Activated CD4-positive, alpha-beta T cell treated with anti-CD3 and anti-CD28 coated beads, Interleukin-2, amount 50 U/mL, for 1 hour (primary cell): ENCODE measurements at places on chromosomes 6 and 20.

DNA sequence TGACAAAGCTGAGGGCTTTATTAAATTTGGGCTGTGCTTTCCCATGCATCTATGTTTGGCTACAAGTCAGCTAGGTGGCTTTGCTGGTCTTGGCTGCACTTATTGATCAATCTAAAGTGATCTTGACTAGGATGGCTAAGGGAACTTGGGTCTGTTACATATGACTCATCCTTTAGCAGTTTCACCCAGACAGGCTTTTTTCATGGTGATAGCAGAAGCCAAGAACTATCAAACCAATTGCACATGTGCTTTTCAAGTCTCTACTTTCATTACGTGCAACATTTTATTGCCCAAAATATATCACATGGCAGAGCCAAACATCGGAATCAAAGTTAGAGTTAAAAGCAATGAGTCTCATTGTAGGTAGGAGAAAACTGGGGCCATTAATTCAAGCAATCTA, 626.3 kb downstream of the TENT5A start:
- DNase-seq = no peak

DNA sequence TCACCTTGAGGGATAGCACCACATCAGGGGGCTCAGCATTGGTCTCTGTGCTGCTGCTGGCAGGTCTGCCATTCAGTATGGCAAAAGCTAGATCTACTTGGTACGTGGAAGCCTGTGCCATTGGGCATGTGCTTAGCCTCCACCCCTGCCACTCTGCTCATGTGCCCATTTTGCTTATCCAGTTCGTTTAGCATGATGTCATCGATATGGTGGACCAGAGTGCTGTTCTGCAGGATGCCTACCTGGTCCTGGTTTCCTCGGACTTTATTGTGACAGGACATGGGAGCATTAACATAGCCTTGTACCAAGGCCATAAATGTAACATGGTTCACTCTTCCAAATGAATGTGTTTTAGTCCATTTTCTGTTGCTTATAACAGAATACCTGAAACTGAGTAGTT, 67.4 kb upstream of the BMP6 start:
- DNase-seq = no peak

DNA sequence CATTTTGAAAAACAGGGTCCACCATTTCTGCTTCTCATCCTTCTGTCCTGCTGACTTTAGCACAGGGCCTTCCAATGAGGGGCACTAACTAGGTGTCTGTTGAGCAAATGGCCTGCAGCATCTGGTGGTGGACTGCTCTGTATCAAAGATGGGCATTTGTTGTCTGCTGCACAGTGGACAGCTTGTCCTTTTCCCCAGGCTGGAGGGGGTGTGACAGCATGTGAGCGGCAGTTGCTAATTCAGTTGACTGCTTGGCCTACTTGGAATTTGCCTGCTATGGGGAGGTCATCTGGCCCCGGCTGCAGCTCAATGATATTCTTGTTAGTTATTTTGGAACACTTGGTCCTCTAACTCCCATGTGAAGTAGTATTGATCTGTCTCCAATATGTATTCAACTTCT, 93.7 kb downstream of the SH3BGRL2 start:
- no peak for DNase-seq

DNA sequence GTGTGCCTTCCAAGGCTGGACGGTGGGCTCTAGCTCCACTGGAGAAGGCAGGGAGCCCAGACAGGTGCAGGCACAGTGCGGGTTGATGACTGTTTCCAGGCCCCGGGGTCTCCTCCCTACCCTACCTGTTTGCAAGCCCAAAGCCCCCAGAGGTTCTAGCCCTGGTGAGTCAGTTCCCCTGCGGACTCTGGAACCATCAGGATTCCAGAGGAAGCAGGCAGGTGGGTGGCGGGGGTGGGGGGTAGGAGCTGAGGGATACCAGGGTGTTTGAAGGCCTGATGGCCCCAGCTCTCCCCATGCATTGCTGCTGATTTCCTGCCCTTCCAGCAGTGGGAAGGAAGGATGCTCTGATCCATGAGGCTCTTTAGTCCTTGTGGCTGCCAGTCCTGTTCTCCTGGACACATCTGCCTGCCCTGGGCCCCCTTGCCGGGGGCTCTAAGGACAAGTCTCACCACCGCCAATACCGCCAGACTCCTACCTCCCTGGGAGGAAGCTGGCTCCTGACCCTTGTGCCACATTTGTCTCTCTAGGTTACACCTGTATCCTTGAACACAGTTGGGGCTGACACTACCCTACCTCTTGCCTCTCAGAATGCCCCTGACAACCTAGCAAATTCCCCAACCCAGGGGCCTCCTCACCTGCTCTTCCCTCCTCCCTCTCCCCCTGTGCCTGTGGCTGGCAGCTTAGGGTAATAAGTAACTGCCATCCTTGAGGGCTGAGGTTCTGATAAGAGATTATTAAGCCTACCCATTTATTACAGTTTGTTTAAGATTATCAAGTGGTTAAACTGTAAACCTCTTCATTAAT, 21.7 kb downstream of the KCNK5 start:
- no peak for DNase-seq

DNA sequence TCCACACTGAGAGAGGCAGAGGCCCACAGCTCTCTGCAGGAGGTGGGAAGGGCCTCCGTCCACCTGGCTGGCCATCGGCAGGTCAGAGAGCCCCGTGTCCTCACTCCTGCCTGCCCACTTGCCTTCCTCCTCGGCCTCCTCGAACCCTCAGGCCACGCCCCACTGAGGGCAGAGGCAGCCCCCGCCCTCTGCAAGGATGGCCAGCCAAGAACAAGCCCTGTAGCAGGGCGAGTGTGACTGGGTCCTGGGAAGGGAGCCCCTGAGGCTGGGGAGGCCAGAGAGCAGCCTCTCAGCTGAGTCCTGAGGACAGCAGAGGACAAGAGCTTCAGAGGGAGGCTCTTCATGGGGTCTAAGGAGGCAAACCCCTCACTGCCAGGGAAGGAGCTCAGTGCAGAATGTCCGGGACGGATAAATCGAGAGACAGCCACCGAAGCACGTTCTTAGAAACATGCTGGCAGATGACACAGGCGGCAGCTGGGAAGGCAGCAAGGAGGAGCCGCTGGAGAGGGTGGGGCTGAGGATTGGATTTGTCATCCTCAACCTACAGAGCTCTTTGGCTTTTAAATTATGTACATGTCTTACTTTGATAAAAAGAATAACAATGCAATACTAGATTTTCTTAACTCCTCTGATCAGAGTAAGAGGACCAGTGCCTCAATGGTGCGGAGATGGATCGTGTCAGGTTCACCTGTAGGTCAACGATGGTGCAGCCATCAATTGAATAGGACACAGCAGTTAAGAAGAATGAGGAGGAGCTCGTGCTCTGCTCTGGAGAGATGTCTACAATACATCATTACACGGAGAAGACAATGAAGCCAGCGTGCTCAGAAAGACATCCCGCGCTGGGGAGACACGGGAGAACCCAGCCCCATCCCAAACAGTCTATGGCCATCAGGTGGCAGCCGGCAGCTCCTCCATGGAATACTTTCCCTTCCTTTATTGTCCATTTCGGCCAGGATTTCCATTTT, 53.0 kb downstream of the GNAS-AS1 start:
- no peak for DNase-seq

DNA sequence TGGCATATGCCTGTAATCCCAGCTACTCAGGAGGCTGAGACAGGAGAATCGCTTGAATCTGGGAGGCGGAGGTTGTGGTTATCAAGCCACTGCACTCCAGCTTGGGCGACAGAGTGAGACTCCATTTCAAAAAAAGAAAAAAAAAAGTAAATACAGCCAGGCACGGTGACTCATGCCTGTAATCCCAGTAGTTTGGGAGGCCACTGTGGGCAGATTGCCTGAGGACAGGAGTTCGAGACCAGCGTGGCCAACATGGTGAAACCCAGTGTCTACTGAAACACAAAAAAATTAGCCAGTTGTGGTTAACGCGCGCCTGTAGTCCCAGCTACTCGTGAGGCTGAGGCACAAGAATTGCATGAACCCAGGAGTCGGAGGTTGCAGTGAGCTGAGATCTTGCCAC, 1.5 kb upstream of the NINL start:
- no peak for DNase-seq

DNA sequence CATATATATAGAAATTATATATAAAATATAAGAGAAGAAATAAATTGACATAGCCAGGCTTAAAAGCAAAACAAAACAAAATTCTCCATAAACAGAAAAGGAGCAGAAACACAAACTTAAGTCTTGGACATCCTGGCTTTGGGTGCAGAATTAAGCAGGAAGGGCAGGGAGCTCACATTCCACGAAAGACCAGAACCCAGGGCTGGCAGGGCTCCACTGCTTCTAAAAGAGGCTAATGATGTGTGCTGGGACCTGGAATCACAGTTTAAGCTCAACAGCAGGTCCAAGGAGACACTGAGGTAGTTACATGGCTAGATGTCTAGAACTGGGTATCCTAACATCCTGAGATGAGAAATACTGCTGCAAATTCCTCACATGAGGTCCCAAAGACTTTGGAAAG, 210.3 kb downstream of the WDR27 start:
- DNase-seq = no peak

- no peak for DNase-seq
Measured at GRCh38 chr20:3658716-3659491, 4.3 kb downstream of the GFRA4 start.
